Nucleus accumbens (tissue), 56 donors: ENCODE measurements at places on chromosomes 5 and 9.

GRCh38 chr9:129720181-129720864 lies 32.5 kb downstream of the PTGES start:
- no peak for DNase-seq

DNA sequence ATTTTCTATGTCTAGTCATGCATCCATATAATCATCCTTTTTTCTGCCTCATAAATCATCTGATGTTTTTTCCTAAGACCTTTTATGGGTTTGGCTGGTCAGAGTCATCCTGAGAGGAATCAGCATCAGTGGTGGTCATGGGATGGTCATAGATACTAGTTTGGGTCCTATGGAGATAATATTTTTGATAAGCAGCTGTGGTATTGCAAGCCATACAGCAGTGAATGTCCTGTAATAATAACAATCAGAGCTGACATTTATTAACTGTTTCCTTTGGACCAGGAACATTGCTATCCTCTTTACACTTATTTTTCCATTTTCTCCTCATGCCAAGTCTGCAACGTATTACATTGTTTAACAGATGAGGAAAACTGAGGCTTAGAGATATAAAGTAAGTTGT lies 83.1 kb downstream of the TEX10 start:
- DNase-seq = no peak

- no peak for DNase-seq
Observed at GRCh38 chr5:179623906-179624741, 653 bp upstream of the HNRNPH1 start.

- no peak for DNase-seq
Observed at GRCh38 chr9:7963026-7963425, 163.4 kb upstream of the DMAC1 start.

- no peak for DNase-seq
Observed at GRCh38 chr9:133003071-133003461, 24.6 kb downstream of the GFI1B start.

DNA sequence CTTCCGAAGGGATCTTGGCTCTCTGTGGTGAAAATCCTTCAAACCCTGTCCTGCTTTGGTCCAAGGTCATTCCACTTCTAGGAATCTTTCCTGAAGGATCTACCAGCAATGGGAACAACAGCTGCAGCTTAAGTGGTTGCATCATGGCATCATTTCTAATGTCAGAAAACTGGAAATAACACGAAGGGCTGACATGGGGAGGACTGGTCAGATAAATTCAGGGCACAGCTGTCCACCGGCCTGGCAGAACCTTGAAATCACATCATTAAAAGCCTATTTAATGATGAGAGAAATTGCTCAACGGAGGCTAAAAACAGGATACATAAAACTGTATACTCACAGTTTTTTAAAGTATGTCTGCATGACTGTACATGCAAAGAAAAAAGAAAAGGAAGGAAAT lies 28.3 kb downstream of the OLFML2A start:
- no peak for DNase-seq

GRCh38 chr9:21395778-21396717 lies 10.8 kb upstream of the IFNA2 start:
- peak; percentile 43 for DNase-seq

DNA sequence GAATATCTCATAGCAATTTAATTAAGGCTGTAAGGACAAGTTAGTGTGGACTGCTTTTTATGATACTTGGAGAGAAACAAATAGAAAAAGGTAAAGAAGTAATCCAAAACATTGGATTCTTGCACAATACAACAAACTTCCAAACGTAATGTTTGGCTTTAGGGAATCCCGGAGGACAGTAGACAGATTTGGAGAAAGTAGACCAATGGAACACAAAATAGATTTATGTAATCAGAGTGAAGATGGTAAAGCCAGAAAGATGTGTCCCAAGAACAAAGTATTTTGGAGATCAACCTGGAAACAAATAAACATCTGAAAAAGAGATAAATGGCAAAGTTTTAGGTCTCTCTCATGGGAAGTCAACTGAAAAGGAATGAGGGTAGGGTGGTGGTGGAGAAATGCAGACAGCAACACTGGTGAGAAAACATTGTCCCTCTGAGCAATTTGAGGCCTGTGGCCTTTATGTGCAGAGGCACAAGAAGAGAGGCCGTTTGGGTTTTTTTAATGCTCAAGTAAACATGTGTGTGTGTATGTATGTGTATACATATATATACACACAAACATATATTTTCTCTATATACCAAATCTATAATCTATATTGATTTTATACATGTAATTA lies 620.6 kb downstream of the PDE4D start:
- no peak for DNase-seq

GRCh38 chr5:161064781-161065180 lies 212.8 kb upstream of the ATP10B start:
- DNase-seq = no peak

DNA sequence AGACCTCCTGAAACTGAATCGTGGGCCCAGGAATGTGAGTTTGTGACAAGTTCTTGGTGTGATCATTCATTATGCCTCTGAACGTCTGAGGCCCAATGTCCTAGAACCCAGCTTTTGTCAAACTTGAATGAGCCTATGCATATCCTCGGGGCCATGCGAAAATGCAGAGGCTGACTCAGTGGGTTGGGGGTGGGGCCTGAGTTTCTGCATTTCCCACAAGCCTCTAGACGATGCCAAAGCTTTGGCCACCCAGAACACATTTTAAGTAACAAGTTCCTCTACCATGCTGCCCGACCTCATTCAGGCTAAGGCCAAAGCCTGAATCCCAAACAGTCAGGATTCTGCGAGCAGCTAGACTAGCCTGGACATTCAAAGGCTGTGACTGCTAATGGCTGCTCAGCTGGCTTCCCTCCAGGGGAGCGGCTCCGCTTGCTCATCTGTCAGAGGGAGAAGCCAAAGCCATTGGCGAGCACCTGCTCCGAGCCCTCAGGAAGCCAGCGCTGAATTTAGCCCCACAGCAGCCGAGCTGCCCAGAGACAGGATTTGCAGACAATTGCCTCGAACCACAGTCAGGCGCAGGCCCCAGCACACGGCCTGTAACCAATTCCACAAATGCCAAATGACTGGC lies 177.5 kb downstream of the ZDHHC21 start:
- no peak for DNase-seq

GRCh38 chr9:19116107-19116790 lies 11.0 kb downstream of the PLIN2 start:
- no peak for DNase-seq

GRCh38 chr9:127221695-127222094 lies 42.9 kb upstream of the GARNL3 start:
- no peak for DNase-seq
